ENCODE measurements at places on chromosomes 3 and 15. TPM values are rescaled to one million over a fixed set of nuclear protein-coding genes. Genes with fewer than 3 reads are reported as not detected.

SYNPR gene
- total RNA-seq = not detected

ATP13A4 gene
- total RNA-seq = 20.5 TPM

DCUN1D1 gene
- total RNA-seq = 37.1 TPM

DNA sequence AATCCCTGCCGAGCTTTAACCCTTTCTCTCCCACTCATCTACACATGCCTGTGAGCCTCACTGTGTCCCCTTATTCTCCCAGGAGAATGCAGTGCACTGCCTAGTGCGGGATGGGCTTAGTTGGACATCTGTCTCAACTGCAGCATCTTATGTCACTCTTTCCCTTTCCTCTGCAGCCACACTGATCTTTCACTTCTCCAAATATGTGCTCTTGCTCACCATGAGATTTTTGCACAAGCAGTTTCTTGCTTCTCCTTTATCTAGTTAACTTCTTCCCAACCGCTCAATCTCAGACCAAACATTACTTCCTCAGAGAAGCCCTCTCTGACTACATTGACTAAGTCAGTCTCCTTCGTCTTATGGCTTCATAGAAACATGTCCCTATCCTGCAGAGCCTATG, 292.3 kb downstream of the KBTBD8 start:
- ATAC-seq = no peak

DNA sequence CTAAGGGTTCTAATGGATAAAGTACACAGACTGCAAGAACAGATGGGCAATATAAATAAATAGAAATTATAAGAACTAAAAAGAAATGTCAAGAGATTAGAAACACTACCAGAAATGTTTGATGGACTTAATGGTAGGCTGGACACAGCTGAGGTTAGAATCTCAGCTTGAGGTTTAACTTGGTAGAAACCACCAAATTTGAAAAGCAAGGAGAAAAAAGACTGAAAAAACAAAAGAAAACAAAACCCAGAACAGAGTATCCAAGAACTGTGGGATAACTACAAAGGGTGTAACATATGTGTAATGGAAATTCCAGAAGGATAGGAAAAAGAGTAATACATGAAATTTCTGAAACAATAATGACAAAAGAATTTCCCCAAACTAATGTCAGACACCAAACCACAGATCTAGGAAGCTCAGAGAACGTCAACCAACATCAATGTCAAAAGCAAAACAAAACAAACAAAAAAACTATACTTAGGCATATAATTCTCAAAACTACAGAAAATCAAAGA, 35.0 kb downstream of the RFX7 start:
- no peak for ATAC-seq

- no peak for ATAC-seq
These were observed 183.6 kb downstream of the ATP10A start for GRCh38 chr15:25679492-25679891.

DNA sequence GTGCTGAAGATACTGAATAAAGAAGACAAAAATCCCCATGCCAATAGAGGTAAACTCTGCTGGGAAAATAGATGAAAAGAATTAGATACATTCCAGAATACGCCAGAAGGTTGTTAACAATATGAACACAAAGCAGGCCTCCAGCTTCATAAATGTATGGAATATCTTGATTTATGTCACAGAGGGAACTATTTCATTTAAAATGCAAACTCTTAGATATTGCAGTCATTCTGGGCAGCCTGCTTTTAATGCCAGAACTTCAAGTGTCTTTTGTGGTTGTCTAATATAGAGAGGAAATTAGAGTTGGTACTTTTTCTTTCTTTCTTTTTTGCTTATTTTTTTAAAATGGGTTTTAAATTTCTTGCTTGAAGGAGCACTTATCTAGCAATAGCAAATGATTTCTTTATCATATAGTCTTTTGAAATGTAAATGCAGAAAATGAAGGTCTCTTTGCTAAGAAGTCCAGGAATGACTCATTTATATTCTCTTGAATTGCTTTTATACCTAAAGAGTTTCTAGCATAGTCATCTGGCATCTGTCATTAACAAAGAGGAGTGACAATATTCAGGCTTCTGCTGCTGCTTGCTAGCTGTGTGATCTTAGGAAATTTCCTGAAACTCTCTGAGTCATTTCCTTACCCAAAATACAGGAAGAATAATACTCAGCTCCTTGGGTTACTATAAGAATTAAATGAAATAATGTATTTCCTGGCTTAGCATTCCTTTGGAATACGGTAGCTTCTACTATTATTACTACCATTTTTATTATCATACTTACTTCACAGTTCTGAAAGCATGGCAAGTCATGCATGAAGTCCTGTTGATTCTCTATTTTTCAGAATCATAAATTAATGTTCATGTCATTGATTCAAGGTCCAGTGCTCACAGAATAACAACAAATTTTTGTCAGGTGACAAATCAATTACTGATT, 527.6 kb downstream of the DIPK2A start:
- ATAC-seq = peak; percentile 69

DNA sequence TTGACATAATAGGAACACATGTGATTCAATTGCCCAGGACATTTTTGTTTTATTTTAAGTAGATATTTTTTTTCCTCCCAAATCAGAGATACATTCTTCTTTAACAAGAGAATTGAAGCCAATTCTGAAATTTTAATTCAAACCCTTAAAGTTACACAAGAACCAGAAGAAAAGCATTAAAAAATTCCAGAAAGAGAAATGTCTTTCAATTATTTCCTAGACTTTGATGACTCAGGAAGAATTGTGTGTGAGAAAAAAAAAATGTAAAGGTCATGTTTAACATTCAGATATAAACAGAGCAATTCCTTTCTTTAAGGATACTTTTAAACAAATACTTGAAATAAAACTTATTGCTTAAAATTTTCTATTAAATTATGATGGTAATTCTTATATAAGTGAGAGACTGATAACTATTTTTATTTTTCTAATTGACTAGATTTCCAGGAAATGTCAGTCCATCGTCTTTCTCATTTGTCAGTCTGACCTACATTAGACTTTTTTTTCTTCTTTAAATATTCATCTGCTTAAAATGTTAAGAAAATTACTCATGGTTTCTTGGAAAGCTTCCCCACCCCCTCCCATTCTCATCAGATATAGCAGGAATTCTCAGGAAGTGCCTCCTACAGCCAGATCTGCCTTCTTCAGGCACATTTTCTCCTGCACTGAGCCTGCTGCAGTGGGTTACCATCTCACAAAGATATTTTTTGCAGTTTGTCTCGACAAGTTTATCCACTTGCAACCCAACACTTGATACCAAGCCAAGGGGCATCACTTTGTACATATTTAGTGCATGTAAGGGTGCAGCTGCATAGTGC, 261.8 kb upstream of the CBLB start:
- ATAC-seq = no peak

GRCh38 chr3:68363796-68364195, 568.6 kb downstream of the TAFA4 start:
- ATAC-seq = no peak
